ENCODE measurements at places on chromosomes 12 and 14.

GRCh38 chr12:69880571-69880970 lies 55.5 kb downstream of the MYRFL start:
- no peak for DNase-seq

DNA sequence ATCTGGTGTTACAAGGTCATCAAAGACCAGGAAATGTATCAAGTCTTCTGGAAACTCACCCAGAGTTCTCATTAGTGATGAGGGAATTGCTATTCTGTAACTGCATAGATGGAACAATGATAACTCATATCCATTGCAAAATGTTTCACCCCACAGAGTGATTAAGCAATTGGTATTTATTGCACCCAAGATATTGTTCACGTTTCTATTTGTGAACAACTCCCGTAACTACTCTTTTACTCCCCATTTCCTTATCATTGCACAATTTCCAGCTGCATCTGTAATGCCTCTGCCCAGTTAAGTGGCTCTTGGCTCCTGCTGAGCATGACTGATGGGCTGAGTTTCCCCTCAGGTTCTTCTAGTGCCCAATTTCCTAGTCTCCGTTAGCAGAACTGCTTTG lies 108.7 kb upstream of the PRICKLE1 start:
- no peak for DNase-seq

DNA sequence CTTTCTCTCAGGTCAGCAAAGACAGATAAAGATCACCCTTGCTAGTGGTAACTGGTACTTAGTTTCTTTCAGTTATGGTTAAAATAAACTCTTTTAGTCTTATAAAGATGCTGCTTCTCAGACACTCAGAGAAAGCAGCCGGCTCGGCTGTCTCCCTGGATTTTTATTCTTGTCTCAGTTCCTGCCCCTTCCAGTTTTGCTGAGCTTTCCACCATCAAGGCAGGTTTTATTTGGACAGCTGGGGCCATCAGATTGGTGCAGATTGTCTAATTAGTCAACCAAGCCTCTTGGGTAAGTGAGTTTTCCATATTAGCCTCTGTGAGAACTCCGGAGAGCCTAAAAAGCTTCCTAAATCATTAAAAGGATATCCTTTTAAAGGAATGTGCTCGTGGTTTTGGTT lies 130.8 kb upstream of the BMP4 start:
- DNase-seq, result no peak

DNA sequence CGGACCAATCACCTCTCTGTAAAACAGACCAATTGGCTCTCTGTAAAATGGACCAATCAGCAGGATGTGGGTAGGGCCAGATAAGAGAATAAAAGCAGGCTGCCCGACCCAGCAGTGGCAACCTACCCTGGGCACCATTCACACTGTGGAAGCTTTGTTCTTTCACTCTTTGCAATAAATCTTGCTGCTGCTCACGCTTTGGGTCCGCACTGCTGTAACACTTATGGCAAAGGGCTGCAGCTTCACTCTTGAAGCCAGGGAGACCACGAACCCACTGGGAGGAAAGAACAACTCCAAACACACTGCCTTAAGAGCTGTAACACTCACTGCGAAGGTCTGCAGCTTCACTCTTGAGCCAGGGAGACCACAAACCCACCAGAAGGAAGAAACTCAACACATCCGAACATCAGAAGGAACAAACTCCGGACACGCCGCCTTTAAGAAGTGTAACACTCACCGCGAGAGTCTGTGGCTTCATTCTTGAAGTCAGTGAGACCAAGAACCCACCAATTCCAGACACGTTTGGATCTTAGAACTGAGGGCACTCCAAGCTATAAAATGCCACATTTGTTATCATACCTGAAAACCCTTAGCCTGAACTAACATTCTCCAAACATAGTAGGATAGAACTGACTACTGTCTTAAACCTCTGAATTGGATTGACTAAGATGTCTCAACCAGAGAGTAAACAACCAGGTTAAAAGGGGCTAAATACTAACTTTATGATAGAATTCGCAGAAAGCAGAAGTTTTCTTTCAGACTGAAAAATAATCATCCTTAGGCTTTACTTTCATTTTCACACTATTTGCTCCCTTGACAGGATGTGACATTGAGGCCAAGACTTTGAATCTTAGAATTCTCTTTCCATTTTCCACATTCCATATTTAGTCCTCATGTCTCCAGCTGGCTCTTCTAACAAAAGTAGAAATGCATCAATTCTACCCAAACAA lies 33.6 kb downstream of the CDKL1 start:
- DNase-seq, result no peak

All from muscle of arm (tissue), 14 donors.